Tibial nerve (tissue), 4 donors: ENCODE measurements at places on chromosomes 3 and 15. TPM values are rescaled to one million over a fixed set of nuclear protein-coding genes. Genes with fewer than 3 reads are reported as not detected.

The RTP2 gene
- total RNA-seq = not detected

The WDR93 gene
- 0.21 TPM for total RNA-seq

The TRH gene
- total RNA-seq = not detected

The ADAMTS7 gene
- total RNA-seq = 10.7 TPM

The CLDN18 gene
- total RNA-seq = not detected

The CCRL2 gene
- 2.4 TPM for total RNA-seq

The CPNE4 gene
- total RNA-seq = not detected

DNA sequence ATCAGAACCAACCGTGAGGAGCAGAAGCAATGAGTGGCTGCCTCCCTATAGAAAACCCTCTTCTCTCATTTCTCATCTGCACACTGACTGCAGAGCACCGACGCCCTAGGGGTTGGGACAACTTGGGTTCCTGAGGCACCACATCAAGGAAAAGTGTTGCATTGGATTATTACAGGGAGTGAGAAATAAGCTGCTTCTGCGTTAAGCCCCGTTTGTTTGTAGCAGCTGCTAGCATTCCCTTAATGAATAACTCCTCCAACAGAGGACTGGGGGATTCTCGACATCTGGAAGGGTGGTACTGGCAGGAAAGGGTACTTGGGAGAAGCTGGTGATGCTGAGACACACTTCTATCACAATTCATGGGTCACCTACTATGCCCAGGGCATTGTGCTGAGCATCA lies 25.3 kb upstream of the AGBL1 start:
- no peak for DNase-seq
- no peaks in the 10 kb centered on the region for H3K36me3 ChIP-seq
- no peak overlapping the region for H3K27ac ChIP-seq
- no peaks in the 10 kb centered on the region for H3K4me1 ChIP-seq
- no peak overlapping the region for H3K4me3 ChIP-seq
- no peaks in the 10 kb centered on the region for H3K27me3 ChIP-seq

- no peaks in the 10 kb centered on the region for H3K27me3 ChIP-seq
- H3K27ac ChIP-seq = no peak overlapping the region
- peaks cover 13% of the 10 kb centered on the region for H3K4me1 ChIP-seq
- H3K4me3 ChIP-seq = no peak overlapping the region
Measured at GRCh38 chr3:131217296-131217741, 164.3 kb upstream of the NUDT16 start.

DNA sequence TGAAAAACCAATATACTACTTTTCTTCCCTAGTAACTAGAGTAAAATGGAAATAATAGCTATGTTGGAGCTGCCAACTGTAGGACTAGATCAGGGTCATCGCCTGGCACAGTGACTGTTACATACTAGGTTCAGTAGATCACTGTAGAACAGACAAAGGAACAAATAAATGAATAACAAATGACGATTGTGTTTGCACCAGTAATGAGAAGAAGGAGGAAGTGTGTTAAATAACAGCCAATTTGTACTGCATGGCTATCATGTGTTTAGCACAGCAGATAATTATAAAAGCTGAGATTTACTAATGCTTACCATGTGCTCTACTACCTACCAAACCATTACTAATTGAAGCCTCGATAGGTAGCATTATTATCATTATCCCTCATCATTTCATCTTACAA lies 85.3 kb upstream of the FXR1 start:
- no peaks in the 10 kb centered on the region for H3K4me1 ChIP-seq
- no peak overlapping the region for H3K4me3 ChIP-seq

DNA sequence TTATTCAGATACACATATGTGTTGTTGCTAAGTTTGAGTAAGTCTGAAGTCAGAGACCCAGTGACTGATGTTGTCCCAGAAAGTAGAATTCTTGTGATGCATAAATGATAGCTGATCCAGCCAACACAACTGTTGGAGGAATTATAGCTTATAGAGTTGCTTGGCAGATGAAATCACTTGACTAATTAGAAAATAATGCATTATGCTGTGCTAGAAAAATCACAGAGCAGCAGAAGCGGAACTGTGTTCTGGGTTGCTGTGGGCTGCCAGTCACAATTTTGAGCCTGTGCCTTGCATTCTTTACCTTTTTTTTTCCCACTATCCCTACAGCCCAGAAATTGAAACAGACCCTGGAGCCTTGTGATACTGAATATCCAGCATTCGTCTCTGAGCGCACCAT lies 90.0 kb upstream of the LRTM1 start:
- H3K27me3 ChIP-seq = no peaks in the 10 kb centered on the region
- no peaks in the 10 kb centered on the region for H3K36me3 ChIP-seq
- DNase-seq = no peak
- H3K4me1 ChIP-seq = no peaks in the 10 kb centered on the region
- H3K27ac ChIP-seq = no peak overlapping the region
- no peak overlapping the region for H3K4me3 ChIP-seq

DNA sequence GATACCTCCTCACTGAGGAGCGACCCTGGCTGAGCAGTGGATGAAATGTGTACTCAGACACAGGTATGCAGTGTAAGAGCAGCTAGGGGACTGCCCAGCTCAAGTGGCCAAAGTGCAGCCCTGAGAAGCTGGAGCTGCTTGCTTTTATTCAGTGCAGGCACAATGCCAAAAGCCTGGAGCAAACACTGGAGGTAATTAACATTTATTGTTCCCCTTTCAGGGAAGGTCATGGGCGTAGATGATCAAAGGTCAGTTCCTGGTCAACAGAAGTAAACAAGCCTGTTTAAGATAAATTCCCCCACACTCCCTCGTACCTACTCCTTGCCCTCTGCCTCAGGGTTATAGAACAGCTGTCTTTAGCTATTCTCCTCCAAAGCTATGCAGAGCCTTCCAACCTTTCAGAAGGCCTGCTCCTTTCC lies 17.5 kb downstream of the PLA2G4F start:
- H3K4me3 ChIP-seq = no peak overlapping the region
- no peak for DNase-seq
- H3K27me3 ChIP-seq = no peaks in the 10 kb centered on the region
- H3K4me1 ChIP-seq = no peaks in the 10 kb centered on the region
- H3K27ac ChIP-seq = no peak overlapping the region

- no peak for DNase-seq
- no peaks in the 10 kb centered on the region for H3K36me3 ChIP-seq
- H3K4me3 ChIP-seq = no peak overlapping the region
- peaks cover 4% of the 10 kb centered on the region for H3K4me1 ChIP-seq
- H3K27me3 ChIP-seq = no peaks in the 10 kb centered on the region
Measured at GRCh38 chr3:139231555-139232281, 112.1 kb upstream of the MRPS22 start.

- no peak overlapping the region for H3K4me3 ChIP-seq
- no peaks in the 10 kb centered on the region for H3K4me1 ChIP-seq
- H3K27ac ChIP-seq = no peak overlapping the region
- no peak for DNase-seq
Measured at GRCh38 chr3:158058495-158059130, 47.6 kb downstream of the SHOX2 start.

DNA sequence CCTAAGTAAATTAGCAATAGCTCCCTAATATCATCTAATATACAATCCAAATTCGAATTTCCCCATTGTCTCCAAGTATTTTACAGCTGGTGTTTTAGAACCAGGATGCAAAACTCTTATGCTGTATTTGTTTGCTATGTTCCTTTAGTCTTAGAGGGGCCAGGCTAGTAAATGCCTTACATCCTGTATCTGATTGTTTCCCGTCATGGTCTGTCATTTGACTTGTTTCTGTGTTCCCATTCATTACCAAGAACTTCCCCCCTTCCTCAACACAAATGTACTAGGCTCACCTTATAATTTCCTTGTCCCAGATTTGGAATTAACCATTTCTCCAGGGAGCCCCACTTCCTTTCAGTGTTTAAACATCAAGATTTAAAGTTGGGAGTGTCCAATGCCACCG lies 54.1 kb downstream of the ABTB1 start:
- DNase-seq = no peak
- no peaks in the 10 kb centered on the region for H3K4me1 ChIP-seq
- H3K27ac ChIP-seq = no peak overlapping the region
- H3K4me3 ChIP-seq = no peak overlapping the region
- H3K36me3 ChIP-seq = no peaks in the 10 kb centered on the region

GRCh38 chr3:4166540-4166939 lies 136.6 kb upstream of the SETMAR start:
- H3K36me3 ChIP-seq = no peaks in the 10 kb centered on the region
- no peak overlapping the region for H3K27ac ChIP-seq
- DNase-seq = no peak
- no peaks in the 10 kb centered on the region for H3K4me1 ChIP-seq
- H3K27me3 ChIP-seq = no peaks in the 10 kb centered on the region

- peak; percentile 46 for DNase-seq
- no peak overlapping the region for H3K27ac ChIP-seq
- H3K4me3 ChIP-seq = no peak overlapping the region
Measured at GRCh38 chr3:20340324-20340928, 154.4 kb upstream of the SGO1 start.

GRCh38 chr3:33687406-33688010 lies 30.5 kb downstream of the CLASP2 start:
- H3K4me3 ChIP-seq = no peak overlapping the region
- H3K27me3 ChIP-seq = no peaks in the 10 kb centered on the region
- no peak for DNase-seq
- H3K4me1 ChIP-seq = no peaks in the 10 kb centered on the region
- H3K36me3 ChIP-seq = peaks cover 5% of the 10 kb centered on the region

- H3K27me3 ChIP-seq = no peaks in the 10 kb centered on the region
- H3K4me1 ChIP-seq = no peaks in the 10 kb centered on the region
- no peaks in the 10 kb centered on the region for H3K36me3 ChIP-seq
- no peak overlapping the region for H3K4me3 ChIP-seq
Measured at GRCh38 chr3:141332416-141332815, 35.9 kb upstream of the ZBTB38 start.

- H3K27me3 ChIP-seq = no peaks in the 10 kb centered on the region
- H3K36me3 ChIP-seq = no peaks in the 10 kb centered on the region
- no peak for DNase-seq
- no peak overlapping the region for H3K4me3 ChIP-seq
Measured at GRCh38 chr3:40969756-40970466, 229.4 kb upstream of the CTNNB1 start.

DNA sequence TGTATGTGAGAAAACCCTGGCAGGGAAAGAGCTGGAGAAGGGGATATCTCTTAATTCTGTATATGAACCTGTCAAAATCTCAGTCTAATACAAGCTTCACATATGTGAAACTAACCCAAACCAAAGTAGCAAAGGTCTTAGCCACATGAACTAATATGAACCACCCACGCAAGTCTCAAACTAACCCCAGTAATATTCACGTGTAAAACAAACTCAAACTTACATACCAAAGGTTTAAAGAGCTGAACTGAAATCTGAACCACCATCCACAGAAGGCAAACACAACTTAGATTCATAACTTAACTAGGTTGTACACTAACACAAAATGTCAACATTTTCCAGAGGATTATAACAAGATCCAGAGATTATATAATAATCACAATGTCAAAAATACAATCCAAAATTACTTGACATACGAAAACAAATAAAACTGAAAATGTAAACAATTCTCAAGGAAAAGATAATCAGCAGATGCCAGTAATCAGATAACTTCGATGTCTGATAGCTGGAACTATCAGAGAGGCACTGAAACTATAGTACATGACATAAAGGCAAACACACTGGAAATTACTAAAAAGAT lies 64.1 kb downstream of the VPS13C start:
- no peak overlapping the region for H3K27ac ChIP-seq
- H3K36me3 ChIP-seq = peaks cover 61% of the 10 kb centered on the region
- H3K27me3 ChIP-seq = no peaks in the 10 kb centered on the region
- no peak overlapping the region for H3K4me3 ChIP-seq
- no peaks in the 10 kb centered on the region for H3K4me1 ChIP-seq

DNA sequence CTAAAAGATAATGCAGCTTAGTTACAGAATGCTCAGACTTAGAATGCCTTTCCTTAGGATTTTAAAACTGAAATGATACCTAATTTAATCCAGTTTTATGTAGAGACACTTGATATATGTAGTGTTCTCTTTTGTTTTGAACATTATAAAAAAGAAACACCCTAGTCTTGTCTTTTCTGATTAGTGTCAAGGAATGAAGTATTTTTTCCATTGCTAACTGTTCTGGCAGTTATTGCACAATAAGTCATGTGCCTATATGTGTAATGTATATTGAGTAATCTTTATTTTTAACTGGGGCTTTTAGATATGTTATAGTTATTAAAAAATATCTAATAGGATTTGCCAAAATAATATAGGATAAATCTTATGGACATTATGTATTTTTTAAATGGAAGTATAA lies 4.5 kb downstream of the ARL8B start:
- no peaks in the 10 kb centered on the region for H3K4me1 ChIP-seq
- H3K36me3 ChIP-seq = no peaks in the 10 kb centered on the region
- H3K27ac ChIP-seq = no peak overlapping the region
- no peak overlapping the region for H3K4me3 ChIP-seq
- no peak for DNase-seq

DNA sequence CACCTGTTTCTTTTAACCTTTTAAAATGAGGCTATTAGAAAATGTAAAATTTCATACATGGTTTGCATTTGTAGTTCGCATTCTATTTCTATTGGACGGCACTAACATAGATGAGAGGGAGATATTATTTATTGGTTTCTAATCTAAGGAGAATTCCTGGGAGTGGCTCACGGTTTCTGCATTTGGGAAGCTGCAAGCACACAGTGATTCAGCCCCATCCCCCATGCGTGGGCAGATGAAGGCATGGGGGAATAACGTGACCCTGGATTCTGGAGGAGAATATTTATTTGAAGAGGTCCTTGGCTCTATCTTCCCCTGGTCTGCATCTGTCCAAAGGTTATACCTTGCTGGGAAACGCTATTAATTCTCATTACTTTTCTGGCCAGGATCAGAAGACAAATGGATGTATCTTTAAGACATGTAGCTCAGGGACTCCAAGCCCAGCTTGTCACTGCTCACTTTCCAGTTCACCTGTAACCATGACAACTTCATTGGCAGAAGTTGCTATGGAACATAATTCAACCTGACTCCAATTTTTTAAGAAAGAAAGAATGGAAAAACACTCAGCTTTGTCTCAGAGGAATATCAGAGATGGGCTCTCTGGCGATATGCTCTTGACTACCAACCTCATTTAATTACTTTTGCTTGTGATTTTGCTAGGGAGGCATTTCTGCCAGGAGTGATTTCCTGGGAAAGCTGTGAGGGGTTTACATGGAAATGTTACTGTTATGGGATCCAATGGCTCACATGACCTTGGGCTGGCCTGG lies 27.2 kb upstream of the POMGNT2 start:
- H3K36me3 ChIP-seq = no peaks in the 10 kb centered on the region
- peaks cover 9% of the 10 kb centered on the region for H3K4me1 ChIP-seq
- no peak overlapping the region for H3K27ac ChIP-seq
- no peak overlapping the region for H3K4me3 ChIP-seq
- no peaks in the 10 kb centered on the region for H3K27me3 ChIP-seq
- DNase-seq = no peak

DNA sequence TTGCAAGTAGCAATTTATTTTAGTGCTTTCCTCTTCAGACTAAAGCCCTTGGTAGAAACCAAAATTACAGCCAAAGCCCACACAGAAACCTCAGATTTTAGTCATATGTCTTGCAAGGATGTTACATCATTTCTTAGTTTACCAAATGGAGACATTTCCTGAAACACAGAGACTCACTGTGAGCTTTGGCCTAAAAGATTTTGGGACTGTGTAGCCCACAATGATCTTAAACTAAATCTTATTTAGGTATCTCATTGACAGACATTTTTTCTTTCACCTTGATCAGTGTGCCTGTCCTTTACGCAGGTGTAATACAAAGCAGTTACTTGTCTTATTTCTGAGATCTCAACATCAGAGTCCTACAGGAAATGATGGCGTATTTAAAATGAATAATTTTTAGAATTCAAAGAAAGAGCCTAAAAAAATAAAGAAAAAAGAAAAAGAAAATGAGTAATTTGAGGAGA lies 27.8 kb upstream of the AP4E1 start:
- peaks cover 10% of the 10 kb centered on the region for H3K4me1 ChIP-seq
- no peaks in the 10 kb centered on the region for H3K27me3 ChIP-seq
- H3K36me3 ChIP-seq = no peaks in the 10 kb centered on the region
- no peak for DNase-seq
